Lower leg skin (tissue), 4 donors: ENCODE measurements at places on chromosomes 2 and 18.

DNA sequence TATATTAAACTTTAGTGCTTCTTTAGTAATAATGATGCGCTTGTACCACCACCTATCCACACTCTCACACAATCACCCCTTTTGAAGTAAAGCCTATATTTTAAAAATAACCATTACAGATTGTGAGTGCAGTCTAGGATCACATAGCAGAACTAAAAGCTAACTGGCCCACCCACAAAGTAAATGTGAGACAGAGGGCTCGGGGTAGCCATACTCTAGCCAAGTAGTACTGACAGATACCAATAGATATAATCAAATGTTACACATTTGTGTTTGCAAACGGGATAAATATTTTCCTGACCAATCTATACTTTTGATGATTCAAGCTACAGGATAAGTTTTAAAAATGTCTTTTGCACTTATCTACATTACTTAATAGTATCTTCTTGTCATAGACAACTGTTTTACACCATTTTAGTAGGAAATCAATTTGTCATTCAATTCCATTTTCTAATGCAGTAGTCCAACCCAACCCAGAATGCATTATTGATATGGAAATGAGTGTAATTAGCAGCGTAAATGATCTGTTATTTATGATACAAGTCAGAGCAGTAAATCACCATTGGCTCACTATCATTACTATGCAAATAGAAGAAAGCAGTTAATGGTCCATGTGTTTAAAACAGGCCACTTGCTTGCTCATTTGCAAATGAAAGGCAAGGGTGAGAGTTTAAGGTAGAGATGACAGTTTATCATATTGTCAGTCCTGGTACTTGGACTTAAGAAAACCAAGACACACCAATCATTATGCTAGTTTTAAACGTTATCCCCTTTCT, 111.8 kb downstream of the ERBB4 start:
- no peak for DNase-seq

DNA sequence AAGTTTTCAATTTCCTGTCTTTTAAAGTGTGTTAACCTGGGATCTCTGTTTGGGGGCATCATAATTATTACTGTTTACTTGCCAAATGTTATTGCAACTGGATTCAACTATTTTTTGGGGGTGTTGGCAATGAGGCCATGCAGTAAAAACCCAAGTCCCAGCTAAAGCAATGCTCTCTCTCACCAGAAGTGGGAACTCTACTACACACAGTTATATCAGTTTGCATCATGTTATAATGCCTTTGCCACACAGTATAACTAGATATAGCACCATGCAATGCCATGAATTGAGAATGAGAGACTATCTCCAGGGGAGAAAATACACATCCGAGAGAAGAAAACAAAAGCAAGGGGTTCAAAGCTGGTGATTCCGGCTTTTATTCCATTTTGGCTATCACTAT, 79.0 kb downstream of the GCA start:
- no peak for DNase-seq

GRCh38 chr2:114661971-114662939, 219.8 kb downstream of the DPP10 start:
- no peak for DNase-seq

- no peak for DNase-seq
Measured at GRCh38 chr2:216769626-216770025, 74.3 kb upstream of the IGFBP5 start.

DNA sequence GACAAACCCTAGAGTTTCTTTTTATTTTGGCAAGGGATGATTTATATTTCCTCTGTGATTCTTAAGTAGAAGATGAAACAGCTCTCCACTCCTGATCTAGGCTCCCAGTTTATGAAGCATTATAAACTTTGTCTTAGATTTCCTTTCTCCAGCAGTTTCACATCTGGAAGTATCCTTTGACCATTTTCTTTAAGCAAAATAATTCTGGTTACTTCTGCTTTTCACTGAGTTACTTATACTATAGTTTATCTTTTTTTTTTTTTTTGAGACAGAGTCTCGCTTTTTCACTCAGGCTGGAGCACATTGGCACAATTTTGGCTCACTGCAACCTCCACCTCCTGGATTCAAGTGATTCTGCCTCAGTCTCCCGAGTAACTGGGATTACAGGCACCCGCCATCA, 45.5 kb downstream of the KCMF1 start:
- DNase-seq, result no peak

DNA sequence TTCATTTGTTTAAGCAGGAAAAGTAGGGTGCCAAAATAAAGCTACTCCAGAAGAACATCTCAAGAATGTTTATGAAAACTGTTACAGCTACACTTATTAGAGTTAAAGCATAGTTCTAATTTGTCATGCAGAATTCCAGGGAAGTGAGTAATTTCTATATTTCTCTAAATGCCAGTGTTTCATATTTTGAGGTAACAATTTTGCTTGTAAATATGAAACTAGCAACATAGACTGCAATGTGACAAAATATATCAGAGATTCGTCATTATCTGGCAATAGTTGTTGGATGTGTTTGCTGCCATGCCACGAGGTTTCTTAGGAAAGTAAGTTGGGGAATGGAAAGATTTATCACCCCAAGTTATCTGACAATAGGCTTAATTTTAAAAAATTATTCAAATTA, 424.1 kb upstream of the ZEB2 start:
- DNase-seq, result no peak

GRCh38 chr18:6593142-6593885, 136.2 kb upstream of the ARHGAP28 start:
- no peak for DNase-seq

DNA sequence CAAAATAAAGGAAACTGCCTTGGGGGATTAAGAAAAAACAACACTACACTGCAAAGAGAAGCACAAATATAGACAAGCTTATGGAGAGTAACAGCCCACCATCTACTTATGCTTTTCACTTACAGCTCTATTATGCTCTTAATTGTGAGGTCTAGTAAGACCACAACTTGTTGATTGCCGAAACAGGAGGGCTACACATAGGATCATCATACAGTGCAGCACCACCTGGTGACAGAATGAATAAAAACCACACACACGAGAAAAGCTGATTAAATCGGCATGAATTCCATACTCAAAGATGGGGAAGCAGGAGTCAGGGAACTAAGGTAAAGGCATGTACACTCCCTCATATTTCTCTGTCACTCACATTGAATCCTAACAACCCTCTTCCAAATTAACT, 259.2 kb downstream of the IKZF2 start:
- DNase-seq, result no peak

DNA sequence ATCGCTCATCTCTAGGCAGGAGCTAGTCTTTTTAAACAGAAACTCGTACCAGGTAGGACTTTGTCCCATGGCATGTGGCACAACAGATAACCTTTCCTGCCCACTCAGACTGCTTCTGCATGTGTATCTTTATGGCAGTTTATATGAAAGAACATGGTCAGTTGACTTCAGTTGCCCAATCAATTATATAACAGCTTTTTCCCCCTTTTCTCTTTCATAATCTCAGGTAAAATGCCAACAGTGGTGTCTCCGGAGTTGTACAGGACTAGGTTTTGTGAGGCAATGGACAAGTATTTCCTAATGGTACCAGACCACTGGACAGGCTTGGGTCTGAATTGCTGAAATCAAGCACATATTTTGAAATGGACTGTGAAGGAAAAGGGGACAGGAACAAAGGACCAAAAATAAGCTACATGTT, 51.6 kb upstream of the PTH2R start:
- no peak for DNase-seq

- no peak for DNase-seq
Measured at GRCh38 chr2:188159484-188159883, 132.2 kb upstream of the GULP1 start.

- no peak for DNase-seq
Measured at GRCh38 chr2:44433895-44434294, 72.1 kb downstream of the CAMKMT start.

GRCh38 chr18:24112874-24113615, 25.8 kb upstream of the CABYR start:
- no peak for DNase-seq

DNA sequence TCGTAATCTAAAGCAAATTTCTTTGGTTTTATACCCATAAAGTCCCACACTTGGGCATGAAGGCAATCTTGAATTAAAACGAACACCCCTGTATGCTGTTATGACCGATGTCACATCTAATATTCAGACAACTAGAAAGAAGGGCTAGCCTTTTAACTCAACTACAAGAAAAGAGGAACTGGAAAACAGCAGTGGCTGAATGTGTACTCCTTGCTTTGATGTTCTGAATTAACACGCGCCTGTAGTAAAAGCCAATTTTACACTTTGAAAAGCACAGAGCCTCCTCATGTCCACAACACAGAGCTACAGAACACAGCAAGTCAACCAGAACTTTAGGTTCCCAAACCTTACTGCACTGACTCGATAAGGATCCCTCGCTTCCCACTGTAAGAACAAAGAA, 147.6 kb downstream of the HDAC4 start:
- DNase-seq, result no peak

DNA sequence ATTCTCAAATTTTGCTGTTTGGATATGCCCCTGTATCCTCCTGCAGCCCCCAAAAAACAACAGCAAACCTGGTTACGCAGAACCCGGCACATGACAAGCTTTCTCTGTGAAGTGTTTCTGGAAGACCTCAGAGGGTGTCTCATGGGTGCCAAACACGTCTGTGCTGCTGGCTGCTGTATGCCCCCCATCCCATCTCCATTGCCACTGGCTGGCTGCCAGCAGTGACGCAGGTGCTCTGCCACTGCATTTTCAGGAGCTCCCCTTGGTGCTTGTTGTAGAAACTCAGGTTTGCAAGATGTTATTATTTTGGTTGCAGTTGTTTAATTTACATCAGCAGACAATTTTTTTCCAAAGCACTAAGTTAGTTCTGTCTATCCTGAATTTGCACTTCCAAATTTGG, 166.4 kb upstream of the FANCL start:
- no peak for DNase-seq

DNA sequence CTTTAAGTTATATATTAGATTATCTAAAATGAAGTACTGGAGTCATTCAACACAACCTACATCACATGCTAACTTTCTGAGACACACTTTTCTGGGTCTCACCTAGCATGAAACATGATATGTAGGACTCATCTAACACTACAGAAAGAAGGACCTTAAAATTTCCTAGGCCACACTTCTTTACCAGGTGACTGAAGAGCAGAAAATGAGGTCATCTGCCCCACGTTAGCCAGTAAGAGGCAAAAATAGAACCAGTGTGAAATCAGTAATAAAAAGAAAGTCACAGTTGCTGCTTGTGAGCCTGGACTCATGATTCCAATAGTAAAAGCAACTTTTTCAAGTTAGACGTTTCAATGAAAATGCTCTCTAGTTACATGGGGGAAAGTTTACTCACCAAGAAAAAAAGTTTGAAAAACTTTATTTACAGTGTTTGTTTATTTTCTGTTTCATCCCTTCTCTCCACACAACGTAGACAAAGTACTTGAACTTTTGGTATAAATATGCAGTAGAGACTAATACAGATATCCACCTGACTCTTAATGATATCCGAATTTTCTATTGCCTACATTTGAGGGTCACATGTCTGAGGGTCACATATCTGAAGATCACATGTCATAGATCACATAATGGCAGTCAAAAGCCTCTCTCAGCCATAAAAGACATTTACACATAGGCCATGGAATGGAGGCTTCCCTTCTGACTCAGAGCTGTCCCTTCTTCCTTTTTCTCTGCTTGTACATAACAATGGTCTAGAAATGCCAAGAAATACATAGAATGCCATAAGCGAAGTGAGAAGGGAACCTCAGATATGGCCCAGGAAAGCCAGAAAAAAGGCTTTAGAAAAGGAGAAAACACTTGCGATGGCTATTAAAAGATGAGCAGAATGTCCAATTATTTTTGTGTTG, 362.9 kb downstream of the ZEB2 start:
- DNase-seq, result no peak

DNA sequence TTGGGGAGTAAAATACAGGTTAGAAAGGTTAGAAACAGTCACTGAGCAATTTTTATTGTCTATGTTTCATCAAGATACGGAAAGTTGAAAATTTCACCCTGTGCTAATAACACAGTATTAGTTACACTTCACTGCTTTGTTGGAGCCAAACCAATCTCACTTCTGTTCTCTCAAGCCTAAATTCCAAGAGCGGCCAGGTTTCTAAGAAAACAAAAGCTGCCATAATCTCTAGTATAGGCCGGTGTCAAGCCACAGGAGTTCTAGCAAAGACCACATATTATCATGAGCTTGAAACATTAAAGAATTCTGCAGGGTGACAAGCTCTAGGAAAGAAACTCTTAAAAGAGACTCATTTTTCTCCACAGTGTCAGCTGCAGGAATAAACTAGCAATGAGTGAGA, 128.7 kb downstream of the TXNL1 start:
- DNase-seq, result no peak

- DNase-seq, result no peak
Measured at GRCh38 chr2:26576565-26577441, 64.4 kb downstream of the CIB4 start.

- DNase-seq, result no peak
Measured at GRCh38 chr2:216687111-216687510, 8.2 kb downstream of the IGFBP5 start.

GRCh38 chr18:78085241-78086185, 835.9 kb downstream of the GALR1 start:
- DNase-seq, result no peak
